ENCODE measurements at places on chromosomes 7 and 10.

DNA sequence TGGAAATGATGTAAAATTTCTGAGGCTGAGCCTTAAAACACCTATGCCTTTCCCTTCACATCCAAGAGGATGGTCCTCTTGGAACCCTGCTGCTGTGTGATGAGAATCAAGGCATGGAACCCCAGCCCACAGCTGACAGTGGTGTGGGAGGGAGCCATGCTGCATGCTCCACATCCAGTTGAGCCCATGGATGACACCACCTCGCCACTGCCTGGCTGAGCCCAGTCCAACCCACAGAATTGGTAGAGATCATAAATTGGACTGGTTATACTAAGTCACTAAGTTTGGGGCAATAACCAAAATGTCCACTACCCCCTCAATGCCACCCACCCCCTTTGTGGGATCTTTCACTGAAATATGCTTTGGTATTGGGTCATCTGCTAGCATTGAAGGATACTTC lies 45.9 kb upstream of the C10orf90 start:
- DNase-seq = no peak

DNA sequence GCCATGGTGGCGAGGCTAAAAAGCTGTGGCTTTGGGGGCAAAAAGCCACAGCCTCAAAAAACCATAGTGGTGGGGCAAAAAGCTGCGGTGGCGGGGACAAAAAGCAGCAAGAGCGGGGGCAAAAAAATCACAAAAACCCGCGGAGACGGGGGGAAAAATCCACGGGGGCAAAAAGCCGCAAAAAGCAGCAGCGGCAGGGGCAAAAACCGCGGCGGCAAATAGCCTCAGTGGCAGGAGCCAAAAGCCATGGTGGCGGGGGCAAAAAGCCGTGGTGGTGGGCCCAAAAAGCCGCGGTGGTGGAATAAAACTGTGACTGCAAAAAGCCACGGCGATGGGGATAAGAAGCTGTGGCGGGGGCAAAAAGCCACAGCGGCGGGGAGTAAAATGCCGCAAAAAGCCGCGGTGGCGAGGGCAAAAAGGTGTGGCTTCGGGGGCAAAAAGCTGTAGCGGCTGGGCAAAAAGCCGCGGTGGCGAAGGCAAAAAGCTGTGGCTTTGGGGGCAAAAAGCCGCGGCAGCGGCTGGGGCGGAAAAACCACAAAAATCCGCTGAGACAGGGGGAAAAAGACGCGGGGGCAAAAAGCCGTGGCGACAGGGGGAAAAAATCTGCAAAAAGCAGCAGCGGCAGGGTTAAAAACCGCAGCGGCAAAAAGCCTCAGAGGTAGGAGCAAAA lies 526.6 kb downstream of the ZNF33B start:
- DNase-seq = no peak

DNA sequence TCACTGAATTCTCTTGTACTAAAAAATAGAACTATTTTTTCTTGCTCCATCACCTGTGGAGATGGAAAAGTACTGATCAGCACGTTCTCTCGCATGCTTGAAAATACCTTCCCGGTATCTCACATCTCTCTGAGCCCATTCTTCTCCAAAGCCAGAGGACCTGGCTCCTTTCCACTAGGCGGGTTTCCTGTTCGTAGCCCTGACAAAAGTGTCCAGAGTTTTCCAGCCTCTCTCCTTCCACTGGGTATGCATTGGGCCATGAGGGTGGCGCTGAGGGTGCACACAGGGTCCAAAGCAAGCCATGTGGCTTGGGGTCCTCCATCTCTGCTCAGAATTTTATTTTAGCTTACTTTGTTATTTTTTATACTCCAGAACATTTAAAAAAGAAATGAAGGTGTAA lies 16.3 kb upstream of the SRGN start:
- no peak for DNase-seq

DNA sequence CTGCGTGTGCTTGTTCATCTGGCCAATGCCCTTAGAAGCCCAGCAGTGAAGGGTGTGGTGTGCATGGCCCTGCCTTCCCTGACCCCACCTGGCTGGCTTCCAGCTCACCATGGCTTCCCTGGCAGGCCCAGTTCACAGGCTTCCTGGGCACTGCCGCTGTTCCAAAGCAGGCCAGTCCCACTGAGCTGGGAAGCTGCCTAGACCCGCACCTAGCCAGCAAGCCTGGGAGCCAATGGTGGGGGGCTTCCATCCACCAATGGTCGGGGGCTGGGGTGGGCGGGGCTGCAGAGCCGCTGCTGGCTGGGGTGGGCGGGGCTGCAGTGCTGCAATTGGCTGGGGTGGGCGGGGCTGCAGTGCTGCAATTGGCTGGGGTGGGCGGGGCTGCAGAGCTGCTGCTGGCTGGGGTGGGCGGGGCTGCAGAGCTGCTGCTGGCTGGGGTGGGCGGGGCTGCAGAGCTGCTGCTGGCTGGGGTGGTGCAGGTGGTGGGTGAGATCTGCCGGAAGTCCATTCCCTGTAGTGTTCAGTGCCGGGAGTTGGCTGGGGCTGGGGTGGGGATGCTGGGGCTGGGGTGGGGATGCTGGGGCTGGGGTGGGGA lies 12.4 kb downstream of the CALY start:
- DNase-seq = no peak

DNA sequence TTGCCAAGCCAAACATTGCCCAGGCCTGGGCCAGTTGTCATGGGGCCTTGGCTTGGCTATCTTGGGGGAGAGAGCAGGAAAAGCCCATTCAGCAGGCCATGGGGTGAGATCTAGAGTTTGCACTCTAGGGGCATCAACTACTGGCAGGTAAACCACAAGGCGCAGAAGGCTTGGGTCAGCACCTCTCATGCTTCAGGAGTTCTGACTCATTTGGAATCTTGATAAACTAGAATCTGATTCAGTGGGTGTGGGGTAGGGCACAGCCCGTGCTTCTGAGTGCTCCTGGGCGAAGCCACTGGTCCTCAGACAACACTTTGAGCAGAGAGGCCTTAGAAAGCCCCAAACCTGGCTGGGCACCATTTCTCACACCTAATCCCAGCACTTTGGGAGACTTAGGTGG lies 81.1 kb downstream of the RGS10 start:
- DNase-seq = no peak

DNA sequence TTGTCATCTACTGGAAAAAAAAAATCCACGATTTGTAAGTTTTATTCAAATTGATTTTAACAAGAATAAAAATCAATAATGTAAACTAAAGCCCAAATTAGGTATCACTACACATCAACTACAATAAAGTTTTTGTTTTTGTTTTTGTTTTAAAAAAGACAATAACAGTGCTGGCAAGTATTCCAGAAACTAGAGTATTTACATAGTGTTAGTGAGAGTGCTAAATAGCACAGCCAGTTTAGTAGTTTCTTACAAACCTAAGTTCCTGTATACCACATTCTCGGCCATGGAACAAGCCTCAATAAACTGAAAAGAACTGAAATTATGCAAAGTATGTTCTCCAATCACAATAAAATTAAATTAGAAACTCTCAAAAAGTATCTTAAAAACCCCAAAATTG lies 8.1 kb downstream of the ARHGAP12 start:
- no peak for DNase-seq

GRCh38 chr7:106450716-106451115 lies 165.9 kb upstream of the NAMPT start:
- DNase-seq = no peak

DNA sequence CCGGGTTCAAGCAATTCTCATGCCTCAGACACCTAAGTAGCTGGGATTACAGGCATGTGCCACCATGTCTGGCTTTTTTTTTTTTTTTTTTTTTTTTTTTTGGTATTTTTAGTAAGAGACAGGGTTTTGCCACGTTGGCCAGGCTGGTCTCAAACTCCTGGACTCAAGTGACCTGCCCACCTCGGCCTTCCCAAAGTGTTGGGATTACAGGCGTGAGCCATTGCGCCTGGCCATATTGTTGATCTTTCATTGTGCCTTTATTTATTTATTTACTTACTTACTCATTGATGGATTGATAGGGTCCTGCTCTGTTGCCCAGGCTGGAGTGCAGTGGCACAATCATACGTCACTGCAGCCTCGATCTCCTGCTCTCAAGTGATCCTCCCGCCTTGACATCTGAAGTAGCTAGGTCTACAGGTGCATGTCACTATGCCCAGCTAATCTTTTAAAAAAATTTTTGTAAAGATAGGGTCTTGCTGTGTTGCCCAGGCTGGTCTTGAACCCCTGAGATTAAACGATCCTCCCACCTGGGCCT lies 30.4 kb downstream of the SVIL start:
- no peak for DNase-seq

- no peak for DNase-seq
These were observed 106.8 kb upstream of the CTTNBP2 start for GRCh38 chr7:117979954-117980497.

DNA sequence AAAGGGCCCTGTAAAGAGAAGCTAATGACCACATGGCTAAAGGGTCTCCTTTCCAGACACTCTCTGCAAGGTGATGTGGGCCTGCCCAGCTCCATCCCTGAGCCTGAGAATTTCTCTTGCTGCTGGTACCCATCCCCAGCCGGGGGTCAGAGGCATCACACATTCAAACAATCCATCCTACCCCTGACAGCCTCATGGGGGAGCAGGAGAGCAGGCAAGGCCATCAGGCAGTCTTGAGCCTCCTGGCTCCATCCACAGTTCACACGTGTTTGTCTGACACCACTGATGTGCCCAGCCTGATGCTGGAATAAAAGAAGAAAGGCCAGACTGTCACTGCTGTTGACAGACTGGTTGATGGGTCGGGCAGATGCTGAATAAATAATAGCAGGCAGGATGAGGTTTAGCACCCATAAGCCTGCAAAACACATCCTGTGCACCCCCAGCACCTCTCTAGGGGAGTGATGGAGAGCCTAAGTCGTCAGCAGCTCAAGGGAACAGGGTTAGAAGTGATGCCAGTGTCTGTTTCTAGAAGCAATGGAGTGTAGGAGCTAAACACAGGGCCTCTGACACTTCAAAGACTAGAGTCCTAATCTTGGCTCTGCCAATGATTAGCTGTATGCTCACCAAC lies 43.5 kb downstream of the TLL2 start:
- peak; percentile 70 for DNase-seq

All from Kasumi-1 (cell line).